ENCODE measurements at places on chromosomes 5 and 9.

DNA sequence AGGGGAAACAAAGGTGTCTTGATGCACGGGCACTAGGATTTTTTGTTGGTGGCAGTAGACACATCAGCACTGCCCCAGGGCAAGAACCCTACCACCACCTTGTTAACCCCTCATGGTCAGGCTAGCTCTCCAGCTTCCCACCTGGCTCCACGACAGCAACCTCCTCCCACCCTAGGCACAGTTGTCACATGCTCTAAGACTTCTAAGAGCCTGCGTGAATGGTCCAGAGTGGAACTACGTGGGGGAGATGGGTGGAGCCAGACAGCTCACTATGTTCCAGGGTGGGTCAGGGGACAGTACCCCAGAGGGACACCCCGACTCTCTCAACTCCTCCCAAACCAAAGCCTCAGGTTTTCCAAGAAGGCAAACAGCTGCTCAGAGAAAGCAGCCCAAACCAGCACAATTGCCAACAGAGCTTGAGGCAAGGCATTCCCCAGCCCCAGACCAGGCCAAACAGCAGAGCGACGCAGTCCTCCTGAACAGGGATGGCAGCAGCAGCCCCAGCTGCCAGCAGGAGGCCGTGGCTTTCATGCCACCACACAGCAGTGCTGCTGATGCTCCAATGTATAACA, 78.0 kb downstream of the NRG2 start:
- no peak for DNase-seq

DNA sequence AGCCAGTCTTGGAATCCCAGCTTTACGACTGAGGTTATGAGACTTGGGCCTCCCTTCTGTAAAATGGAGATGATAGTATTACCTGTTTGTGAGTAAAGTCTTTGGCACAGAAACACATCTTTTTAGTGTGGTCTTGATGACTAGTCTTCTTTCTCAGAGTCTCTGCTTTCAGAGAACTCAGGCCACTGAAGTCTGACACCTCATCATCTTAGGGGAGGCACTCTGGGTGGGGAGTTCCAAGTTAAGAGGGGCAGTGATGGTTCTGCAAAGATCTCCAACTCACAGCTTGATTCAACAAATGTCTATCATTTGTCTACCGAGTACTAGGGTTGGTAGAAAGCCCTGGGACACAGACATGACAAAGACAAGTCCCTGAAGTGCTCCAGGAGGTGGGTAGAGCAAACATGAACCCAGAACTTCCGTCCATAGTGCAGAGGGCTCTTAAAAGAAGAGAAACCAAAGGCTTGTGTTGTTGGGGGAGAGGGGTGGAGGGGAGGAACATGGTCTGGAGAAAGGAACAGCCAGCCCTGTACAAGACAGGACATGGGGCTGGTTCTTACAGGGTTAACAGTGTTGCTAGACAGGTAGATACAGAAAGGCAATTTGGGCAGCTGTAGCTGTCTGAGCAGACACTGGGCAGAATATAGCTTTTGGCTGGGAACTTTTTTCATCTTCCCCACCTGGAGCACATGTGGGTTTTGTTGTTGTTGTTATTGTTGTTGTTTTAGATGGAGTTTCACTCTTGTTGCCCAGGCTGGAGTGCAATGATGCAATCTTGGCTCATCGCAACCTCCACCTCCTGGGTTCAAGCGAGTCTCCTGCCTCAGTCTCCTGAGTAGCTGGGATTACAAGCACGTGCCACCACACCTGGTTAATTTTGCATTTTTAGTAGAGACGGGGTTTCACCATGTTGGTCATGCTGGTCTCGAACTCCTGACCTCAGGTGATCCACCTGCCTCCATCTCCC, 2.6 kb upstream of the CD14 start:
- DNase-seq, result no peak

DNA sequence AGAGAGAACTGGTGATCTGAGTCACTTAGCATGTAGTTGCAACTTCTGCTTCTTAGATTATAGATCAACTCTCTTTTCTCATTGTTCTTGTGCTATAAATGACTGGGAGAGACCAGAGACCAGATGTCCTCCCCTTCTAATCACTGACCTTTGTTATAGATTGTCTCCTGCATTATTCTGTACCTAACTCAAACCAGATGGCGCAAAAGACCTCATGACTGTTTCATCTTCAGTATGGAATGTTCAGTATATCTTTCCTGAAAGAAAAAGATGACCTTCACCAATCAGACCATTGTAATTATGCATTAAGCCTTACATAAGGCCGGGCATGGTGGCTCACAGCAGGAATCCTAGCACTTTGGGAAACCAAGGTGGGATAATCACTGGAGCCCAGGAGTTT, 30.5 kb upstream of the ADAM19 start:
- DNase-seq, result no peak

DNA sequence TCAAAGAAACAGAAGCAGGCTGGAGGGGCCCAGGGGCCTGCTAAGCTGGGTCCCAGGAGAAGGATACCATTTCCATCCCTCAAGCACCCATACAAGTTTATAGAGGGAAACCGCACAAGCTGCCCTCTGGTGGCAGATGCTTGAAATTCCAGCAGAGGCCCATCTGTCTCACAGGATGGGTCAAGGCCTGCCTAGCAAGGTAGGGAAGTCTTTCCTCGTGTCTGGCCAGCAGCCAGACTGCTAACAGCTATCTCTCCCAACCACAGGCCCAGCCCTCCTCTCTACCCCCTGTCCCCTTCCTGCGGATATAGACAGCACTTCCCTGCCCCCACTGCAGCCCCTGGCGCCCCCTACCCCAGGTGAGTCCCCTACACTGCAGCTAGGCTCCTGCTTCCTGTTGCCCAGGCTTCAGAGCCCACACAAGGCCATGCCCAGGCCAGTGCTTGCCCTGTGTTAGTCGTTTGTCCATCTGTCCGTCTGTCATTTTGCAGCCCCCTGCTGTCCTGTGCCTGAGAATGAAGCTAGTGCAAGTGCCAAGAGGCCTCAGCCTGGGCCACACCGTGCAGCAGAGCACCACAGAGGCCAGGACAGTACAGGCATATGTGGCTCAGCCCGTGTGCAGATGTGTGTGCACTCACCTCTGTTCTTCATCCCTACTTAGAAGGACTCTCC, 26.2 kb downstream of the TCF7 start:
- DNase-seq, result peak; percentile 12

DNA sequence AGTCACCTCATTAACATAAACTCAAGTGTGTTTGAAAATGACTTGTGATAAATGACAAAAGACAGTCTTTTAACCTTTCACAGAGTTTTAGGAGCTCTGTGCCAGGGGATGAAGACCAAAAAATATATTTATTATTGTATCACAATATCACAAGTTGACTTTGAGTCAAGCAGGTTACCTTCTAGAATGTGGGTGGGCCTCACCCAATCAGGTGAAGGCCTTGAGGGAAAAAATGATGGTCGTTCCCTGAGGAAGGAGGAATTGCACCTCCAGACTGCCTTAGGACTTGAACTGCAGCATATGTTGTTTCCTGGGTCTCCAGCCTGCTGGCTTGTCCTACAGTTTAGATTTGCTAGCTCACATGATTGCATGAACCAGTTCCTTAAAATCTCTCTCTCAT, 41.6 kb upstream of the PANK3 start:
- DNase-seq, result no peak

GRCh38 chr5:100668511-100668910, 133.3 kb downstream of the FAM174A start:
- no peak for DNase-seq

- DNase-seq, result no peak
These were observed 89.6 kb downstream of the PRDM6 start for GRCh38 chr5:123178683-123179082.

DNA sequence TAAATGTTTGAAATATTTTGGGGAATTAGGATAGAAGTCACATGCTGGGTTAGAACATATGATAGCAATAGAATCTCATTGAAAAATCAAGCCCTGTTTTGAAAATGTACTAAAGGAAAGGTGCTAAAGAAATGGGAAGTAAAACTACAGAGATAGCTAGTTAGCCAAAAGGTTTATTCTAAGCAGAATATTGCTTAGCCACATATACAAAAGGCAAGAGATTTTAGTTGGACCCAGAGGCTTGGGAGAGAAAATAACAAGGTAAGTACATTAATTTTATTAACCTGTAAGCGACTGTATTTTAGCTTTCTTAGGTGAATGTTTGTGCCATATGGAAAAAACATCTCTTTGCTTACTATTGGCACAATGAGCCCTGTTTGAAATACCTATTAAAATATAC, 108.3 kb downstream of the RPS23 start:
- no peak for DNase-seq

- no peak for DNase-seq
These were observed 179.2 kb downstream of the TTC39B start for GRCh38 chr9:15127831-15128230.

- DNase-seq, result no peak
These were observed 102.7 kb downstream of the FOCAD start for GRCh38 chr9:20786807-20787206.

DNA sequence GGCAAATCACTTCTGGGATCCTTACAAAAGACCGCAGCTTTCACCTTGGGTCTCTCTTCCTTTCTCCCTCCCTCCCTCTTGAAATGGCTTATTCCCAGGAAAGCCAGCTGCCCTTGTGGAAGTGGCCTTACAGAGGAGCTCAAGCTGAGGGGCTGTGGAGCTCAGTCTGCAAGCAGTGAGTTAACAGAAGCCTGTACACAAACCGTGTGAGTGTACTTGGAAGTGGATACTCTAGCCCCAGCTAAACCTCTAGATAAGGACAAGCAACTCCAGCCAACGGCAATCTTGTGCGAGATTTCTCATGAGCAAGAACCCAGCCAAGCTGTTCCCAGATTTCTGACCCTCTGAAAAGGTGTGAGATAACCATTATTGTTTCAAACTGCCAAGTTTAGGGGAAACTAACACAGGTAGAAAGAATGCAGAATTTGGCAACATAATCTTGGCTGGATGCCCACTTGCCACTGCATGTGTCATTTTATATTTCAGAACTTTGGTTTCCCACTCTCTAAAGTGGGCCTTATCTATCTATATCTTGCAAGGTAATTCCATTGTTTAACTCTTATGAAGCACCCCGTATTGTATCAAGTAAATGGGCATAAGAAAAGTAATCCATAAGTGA, 85.6 kb downstream of the CDH18 start:
- DNase-seq, result no peak
